ENCODE measurements at places on chromosomes 5 and 9. TPM values are rescaled to one million over a fixed set of nuclear protein-coding genes. Genes with fewer than 3 reads are reported as not detected.

UBAP2 gene
- 42.9 TPM for total RNA-seq

CARTPT gene
- total RNA-seq, result not detected

DNA sequence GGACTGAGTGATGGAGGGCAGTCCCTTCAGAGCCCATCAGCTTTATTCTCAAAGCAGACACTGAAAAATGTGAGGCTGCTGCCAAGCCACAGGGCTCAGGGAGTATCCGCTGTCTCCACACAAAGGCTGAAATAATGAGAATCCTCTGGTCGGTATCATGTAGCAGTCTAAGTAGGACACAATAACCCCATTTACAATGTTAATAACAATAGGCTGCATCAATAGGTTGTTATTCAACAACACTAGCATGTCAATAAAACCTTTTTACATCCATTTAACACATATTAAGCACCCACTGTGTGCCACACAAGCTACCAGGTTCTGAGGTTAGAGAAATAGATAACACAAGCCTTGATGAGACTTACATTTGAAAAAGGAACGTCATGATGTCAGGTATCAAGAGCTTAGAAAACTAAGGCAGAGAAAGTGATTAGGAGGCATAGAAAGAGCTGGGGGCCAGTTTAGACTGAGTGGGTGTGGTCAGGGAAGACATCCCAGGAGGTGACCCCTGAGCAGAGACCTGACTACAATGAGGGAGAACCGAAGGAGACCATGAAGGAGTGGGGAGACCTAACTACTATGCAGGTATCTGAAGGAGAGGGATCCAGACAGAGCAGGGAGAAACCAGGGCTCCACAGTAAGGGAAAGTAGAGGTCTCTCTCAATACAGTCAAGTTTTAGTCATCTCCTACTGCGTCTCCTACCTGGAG lies 140.1 kb upstream of the GRIA1 start:
- no peak overlapping the region for H3K4me3 ChIP-seq
- no peak for DNase-seq
- H3K36me3 ChIP-seq, result peaks cover 2% of the 10 kb centered on the region
- H3K27me3 ChIP-seq, result peaks cover 38% of the 10 kb centered on the region

DNA sequence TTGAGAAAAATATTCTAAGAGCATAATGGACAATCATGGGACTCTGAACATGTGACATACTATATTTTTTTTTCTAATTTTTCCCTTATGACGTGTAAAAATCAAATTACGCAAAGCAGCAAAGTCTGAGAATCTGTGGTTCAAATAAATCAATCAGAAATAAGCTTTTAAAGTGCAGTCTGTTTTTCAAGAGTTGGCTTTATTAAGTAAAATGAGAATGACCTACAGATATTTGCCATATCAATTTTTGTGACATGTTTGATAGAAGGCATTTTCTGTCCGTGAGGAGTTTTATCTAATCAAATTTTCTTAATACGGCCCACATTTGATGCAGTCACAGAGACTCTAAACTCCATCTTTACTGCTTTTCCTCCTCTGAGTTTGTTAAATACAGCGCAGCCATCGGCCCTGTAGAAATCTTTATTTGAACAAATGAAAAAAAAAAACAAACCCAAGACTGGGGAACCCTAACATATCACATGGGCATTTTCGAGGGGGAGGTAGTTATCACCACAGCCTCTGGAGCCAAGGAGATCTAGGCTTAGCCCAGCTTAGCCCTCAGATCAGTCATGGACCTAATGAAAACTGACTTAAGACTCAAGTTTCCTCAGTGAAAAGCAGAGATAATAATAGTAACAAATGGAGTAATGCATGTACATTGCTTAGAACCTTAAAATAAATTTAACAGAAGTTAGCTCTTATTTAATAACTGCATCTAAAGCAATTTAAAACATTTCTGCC lies 263.6 kb upstream of the C9orf72 start:
- no peak for DNase-seq
- H3K4me1 ChIP-seq, result no peaks in the 10 kb centered on the region
- no peaks in the 10 kb centered on the region for H3K36me3 ChIP-seq
- H3K27me3 ChIP-seq, result peaks cover 6% of the 10 kb centered on the region
- no peak overlapping the region for H3K27ac ChIP-seq
- no peak overlapping the region for H3K4me3 ChIP-seq

DNA sequence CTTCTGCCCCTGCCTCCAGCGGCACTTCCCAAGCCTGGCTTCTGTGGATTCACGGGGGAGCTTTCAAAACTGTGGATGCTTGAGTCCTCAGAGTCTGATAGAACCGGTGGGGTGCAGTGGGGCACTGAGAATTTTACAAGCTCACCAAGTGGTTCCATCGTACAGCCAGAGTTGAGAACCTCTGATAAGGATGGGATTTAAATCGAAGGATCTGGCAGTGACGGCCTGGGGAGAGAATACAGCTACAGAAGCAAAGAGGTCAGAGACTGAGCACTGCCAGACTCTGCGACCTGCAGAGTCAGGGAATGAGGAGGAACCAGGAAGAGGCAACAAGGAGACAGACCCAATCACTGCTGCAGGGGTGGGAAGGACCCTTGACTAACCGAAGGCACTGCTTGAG lies 124.6 kb upstream of the BOD1 start:
- no peak overlapping the region for H3K27ac ChIP-seq
- DNase-seq, result no peak
- H3K4me1 ChIP-seq, result no peaks in the 10 kb centered on the region

- H3K27ac ChIP-seq, result no peak overlapping the region
- peaks cover 5% of the 10 kb centered on the region for H3K27me3 ChIP-seq
- no peaks in the 10 kb centered on the region for H3K36me3 ChIP-seq
- peak; percentile 56 for DNase-seq
- H3K4me3 ChIP-seq, result no peak overlapping the region
Observed at GRCh38 chr9:34493972-34494535, 28.7 kb downstream of the ENHO start.

DNA sequence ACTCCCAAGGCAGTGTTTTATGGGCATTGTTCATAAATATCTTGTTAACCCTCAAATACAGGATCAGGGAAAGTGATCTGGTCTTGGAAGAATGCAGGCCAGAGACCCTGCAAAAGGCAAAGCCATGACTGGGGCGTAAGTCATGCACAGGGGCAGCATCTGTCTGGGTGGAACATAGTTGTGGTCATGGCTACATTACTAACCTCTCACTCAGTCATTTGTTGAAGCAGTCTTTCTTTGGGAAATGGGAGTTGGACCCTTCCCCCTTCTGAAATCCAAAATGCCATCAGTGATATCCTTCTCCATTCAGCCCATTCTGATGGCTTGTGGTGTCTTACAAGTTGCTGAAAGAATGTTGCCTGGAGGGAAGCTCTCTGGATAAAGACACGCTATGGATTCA lies 68.1 kb downstream of the GDNF start:
- peaks cover 4% of the 10 kb centered on the region for H3K36me3 ChIP-seq
- H3K4me3 ChIP-seq, result no peak overlapping the region
- no peaks in the 10 kb centered on the region for H3K4me1 ChIP-seq
- H3K27me3 ChIP-seq, result no peaks in the 10 kb centered on the region

- no peak overlapping the region for H3K27ac ChIP-seq
- DNase-seq, result no peak
- peaks cover 31% of the 10 kb centered on the region for H3K4me1 ChIP-seq
- H3K36me3 ChIP-seq, result peaks cover 33% of the 10 kb centered on the region
- peak overlapping the region; percentile 29 for H3K4me3 ChIP-seq
Observed at GRCh38 chr9:71683598-71684235, 84.6 kb downstream of the CEMIP2 start.

- peak overlapping the region; percentile 87 for H3K27ac ChIP-seq
- H3K4me3 ChIP-seq, result peak overlapping the region; percentile 89
- peaks cover 34% of the 10 kb centered on the region for H3K4me1 ChIP-seq
- DNase-seq, result no peak
- no peaks in the 10 kb centered on the region for H3K27me3 ChIP-seq
Observed at GRCh38 chr9:93133681-93134014, 403 bp downstream of the NINJ1 start.

GRCh38 chr5:80676706-80677105 lies 21.9 kb upstream of the DHFR start:
- no peaks in the 10 kb centered on the region for H3K27me3 ChIP-seq
- no peak overlapping the region for H3K27ac ChIP-seq
- no peak overlapping the region for H3K4me3 ChIP-seq
- no peak for DNase-seq
- H3K36me3 ChIP-seq, result peaks cover 32% of the 10 kb centered on the region

DNA sequence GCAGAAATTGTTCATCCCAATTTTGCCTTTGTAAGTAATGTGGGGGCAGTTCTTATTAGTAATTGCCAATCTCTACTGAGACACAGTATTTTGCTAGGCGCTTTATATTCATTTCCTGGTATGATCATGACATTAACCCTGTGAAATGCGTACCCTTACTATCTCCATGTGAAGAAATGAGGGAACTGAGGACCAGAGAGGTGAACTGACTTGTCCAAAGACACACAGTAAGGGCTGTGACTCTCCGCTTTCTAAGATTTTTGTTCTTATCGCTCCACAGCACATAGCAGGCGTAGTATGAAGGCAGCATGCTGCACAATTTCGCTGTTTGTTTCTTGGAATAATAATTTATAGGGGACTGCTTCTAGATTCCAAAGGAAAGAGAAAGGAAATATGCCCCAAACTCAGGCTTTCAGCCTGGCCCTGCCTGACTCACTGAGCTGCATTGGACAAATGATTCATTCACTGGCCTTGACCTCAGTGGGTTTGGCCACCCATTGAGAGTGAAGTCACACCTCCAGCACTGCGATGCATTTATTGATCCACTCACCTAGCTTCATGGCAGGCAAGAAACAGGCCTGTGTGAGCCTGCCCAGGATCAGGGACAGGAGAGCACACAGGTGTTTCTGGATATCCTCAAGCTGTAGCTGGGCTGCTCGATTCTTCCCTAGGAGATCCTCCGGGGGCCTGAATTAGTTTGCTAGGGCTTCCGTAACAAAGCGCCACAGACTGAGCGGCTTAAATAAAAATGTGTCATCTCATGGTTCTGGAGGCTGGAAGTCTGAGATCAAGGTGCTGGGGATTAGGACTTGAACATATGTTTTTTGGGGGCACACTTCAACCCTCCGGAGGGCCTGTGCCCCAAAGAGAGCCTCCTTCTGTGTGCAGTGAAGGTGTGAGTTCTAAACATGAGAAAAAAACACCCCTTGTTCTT lies 7.2 kb upstream of the DUSP1 start:
- peak overlapping the region; percentile 85 for H3K4me3 ChIP-seq
- H3K36me3 ChIP-seq, result no peaks in the 10 kb centered on the region
- no peaks in the 10 kb centered on the region for H3K27me3 ChIP-seq
- peak overlapping the region; percentile 98 for H3K27ac ChIP-seq

DNA sequence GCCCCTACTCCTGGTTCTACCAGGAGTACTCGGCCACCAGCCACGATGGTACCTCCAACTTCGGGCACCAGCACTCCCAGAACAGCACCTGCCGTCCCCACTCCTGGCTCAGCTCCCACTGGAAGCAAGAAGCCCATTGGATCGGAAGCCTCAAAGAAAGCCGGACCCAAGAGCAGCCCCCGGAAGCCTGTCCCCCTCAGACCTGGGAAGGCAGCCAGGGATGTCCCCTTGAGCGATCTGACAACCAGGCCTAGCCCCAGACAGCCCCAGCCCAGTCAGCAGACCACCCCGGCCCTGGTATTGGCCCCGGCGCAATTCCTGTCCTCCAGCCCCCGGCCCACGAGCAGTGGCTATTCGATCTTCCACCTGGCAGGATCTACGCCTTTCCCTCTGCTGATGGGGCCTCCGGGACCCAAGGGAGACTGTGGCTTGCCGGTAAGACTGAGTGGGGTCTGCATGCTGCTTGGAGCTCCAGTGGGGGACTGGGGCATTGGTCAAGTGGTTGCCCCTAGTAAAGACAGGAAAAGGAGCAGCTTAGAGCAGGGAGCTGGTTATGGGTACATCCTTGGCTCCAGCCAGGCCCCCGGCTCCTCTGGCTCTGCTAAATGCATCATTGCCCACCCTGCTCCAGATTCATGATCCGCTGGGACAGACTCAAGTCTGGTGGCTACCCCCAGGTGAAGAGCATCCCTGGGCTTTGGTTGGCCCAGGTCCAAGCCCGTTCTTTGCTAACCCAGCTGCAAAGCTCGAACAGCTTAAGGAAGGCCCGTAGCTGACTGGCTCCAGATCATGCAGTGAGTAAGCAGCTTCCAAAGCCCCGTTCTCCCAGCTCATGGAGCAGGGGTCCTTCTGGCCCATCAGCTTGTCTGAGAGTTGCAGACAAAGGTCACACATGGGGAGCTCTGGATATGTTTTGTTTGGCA lies 14.0 kb downstream of the COL27A1 start:
- no peak overlapping the region for H3K27ac ChIP-seq
- H3K36me3 ChIP-seq, result no peaks in the 10 kb centered on the region

DNA sequence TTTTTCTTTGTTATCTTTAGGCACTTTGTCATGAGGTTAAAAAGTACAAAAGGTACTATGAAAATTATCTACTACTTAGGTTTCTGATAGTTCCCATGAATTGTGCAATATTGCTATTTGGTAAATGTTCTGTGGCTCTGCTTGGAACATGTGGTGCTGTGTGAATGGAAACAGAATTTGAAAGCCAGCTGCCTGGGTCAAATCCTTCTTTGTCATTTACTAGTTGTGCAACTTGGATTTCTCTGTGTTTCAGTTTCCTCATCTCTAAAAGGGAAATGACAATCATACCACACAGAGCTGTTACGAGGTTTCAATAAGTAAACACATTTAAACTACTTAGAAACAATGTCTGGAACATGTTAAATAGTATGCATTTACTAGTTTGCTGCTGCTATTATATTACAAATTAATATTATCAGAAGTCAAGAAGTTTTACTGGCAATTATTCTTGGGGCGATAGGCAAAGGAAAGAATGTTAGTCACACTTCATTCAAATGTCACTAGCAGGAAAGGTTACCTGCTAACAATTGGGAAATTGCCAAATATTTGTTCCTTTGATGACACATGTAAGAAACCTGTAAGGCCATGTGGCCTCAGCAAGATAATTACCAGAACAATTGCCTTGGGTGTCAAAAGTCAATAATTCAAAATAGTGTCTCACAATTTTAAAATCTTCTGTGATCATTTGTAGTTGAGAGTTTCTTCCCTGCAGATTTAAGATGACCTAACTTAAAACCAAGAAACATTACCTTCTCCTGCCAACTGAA lies 184.8 kb downstream of the KIAA0825 start:
- no peaks in the 10 kb centered on the region for H3K27me3 ChIP-seq
- H3K4me1 ChIP-seq, result peaks cover 3% of the 10 kb centered on the region
- no peak overlapping the region for H3K27ac ChIP-seq
- no peak overlapping the region for H3K4me3 ChIP-seq

GRCh38 chr5:63961598-63962161 lies 565 bp downstream of the HTR1A start:
- H3K27me3 ChIP-seq, result peaks cover 26% of the 10 kb centered on the region
- no peaks in the 10 kb centered on the region for H3K4me1 ChIP-seq
- H3K4me3 ChIP-seq, result no peak overlapping the region
- H3K36me3 ChIP-seq, result no peaks in the 10 kb centered on the region
- H3K27ac ChIP-seq, result no peak overlapping the region

DNA sequence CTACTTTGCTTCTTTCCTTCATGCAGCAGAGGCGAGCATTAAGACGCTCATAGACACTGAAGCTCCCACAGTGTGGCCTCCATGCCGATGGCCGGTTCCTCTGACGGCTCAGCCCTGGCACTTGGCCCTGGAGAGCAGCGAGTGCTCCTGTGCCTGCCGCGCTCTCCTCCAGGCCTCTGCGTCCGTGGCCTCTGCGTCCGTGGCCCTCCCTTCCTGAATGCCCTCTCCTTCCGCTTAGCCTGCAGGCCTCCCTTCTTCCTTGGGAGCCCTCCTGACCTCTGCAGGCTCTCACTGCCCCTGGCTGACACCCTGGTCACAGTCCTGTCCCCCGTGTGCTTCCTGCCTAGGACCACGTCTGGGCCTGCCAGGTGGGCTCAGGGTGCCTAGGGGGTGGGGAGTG lies 92.8 kb downstream of the ZNF354C start:
- H3K4me1 ChIP-seq, result no peaks in the 10 kb centered on the region
- no peaks in the 10 kb centered on the region for H3K27me3 ChIP-seq
- no peaks in the 10 kb centered on the region for H3K36me3 ChIP-seq

- DNase-seq, result no peak
- H3K27ac ChIP-seq, result no peak overlapping the region
- H3K36me3 ChIP-seq, result no peaks in the 10 kb centered on the region
- no peaks in the 10 kb centered on the region for H3K4me1 ChIP-seq
- H3K4me3 ChIP-seq, result no peak overlapping the region
Observed at GRCh38 chr9:84123648-84124406, 143.2 kb downstream of the RMI1 start.
